LHCN-M2 (cell line): ENCODE measurements at places on chromosomes 1 and 21. TPM values are rescaled to one million over a fixed set of nuclear protein-coding genes. Genes with fewer than 3 reads are reported as not detected.

Gene PGLYRP4
- total RNA-seq, result not detected in 2 replicates

Gene RNU1-2
- under 0.01 TPM in 1 of 2 replicates, not detected in the other for total RNA-seq

Gene WNT9A
- total RNA-seq, result 3.5 and 4.3 TPM in 2 replicates

Gene ADGRB2
- 20.5 and 22.6 TPM in 2 replicates for total RNA-seq

Gene SPRR2E
- total RNA-seq, result not detected in 2 replicates

Gene PTBP2
- 28.7 and 35.2 TPM in 2 replicates for total RNA-seq

Gene FMOD
- 3.0 and 3.1 TPM in 2 replicates for total RNA-seq

- peak; percentile 68 for DNase-seq
These were observed 51.2 kb downstream of the DNTTIP2 start for GRCh38 chr1:93827633-93828366.

DNA sequence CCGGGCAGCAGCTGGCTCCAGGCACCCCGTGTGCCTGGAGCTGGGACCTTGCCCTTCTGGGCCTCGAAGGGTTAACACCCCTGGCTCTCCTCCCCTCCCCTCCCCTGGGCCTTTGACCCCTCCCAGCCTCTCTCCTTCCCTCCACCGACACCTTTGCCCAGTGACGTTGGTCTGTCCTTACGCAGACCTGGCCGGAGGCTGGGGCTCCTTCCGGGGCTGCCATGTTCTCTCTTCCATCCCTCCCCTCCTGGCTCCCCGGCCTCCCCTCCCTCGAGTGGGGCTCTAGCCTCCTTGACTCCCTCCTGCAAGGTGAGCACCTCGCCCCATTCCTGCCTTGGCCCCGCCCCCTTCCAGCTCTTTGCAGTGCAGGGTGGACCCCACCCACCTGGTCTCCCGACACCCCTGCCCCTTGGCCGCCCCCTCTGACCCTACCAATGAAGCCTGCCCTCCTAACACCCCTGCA, at the start of gene TMEM82:
Gene TMEM82 (plus strand): TSS at position 161 of the 463 bp plus-strand sequence. CDS start 61 bp downstream, at position 222.
- DNase-seq, result no peak

DNA sequence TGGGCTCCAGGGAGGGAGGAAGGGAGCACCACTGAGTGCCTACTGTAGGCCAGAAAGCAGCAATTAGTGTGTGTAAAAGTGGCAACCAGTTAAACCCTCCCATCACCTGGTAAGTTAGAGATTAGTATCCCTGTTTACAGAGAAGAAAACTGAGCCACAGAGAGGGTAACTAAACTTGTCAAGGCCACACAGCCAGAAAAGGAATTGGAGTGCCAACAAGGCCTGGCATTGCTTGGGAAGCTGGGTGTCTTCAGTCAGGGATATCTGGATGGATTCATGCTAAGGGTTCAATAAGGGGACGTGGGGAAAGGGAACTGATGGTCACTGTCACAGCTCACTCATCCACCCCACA, 23.6 kb upstream of the ADGRB2 start:
- no peak for DNase-seq

DNA sequence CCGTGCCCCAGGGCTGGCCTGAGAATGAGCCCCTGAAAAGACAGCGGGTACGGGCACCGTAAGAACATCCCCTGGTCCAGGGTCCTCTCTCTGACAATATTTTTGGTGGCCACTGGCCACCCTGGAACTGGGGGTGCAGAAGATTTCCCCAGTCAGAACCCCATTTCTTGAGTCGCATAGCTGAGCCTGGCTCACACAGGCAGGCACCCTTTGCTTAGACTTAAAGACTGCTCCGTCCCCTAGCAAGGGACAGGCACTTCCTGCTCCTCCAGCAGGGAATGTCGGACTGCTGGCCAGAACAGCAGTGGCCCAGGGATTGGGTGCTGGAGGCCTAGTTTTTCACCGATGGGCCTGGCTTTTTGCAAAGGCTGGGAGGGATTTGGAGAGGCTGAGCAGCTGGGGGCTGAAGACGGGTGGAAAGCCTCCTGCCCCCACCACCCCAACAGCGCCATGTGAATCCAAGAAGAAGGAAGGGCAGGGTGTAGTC, 4.3 kb downstream of the OLIG2 start:
- no peak for DNase-seq

DNA sequence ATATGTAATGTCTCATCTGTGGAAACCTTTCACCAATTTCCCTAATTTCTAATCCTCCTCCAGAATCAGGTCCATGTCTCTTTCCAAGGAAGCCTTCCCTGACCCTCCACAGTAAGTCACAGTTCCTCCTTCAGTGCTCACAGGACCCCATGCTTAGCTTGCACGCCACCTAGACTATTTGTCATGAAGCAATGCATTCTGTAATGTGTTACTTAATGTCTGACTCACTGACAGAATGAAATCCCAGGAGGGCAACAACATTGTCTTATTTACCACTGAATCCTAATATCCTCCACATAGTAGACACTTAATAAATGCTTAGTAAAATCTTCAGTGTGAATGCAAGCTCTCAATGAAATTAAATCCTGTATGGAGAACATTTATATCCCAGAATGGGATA, 245.9 kb upstream of the PLD5 start:
- DNase-seq, result peak; percentile 67

DNA sequence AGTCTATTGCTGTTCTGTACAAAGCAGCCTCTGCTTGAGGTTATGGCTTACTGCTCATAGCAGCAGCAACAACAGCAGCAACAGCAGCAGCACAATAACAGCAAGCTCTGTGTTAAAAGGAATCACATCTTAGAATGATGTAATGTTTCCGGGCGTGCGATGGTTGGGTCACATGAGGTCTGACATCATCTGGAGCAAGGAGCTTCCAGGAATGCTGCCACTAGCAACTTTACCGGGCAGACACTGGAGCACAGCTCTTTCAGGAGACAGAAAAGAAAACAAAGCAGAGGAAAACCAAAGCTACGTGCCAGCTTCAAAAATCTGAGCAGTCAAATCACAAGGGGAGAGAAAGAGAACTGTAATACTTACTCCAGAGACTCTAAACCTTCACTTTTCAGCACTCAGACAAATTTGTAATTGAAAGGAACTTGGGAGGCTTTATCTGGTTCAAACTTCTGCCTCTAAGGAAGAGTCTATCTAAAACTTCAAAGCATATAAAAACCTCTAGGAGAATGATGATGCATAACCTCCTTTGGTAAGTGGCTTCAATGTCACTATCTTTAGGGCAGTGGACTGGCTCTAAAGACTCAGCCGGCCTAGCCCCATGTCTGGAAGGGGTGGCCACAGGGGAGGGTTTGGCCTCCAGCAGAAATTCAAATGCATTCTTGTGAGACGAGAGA, 28.3 kb upstream of the RAB3GAP2 start:
- DNase-seq, result peak; percentile 69

DNA sequence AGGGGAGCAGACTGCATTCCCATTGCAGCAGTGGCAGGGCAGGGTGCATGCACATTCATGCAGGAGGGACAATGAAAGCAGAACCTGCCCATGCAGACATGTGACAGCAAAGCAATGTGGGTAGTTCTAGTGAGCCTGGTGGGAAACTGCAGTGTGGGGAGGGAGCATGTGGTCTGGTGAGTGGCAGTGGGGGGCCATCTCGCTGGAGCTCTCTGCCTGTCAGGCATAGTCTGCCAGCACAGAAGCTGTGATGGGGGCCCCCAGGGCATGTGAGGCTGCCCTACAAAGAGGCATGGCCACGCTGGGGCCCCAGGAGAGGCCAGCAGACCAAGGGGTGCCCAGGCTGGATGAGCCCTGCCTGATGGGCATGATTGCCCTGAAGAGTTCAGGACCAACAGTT, 579.7 kb downstream of the PTPRC start:
- no peak for DNase-seq

- no peak for DNase-seq
These were observed 159.5 kb upstream of the KCTD3 start for GRCh38 chr1:215407575-215407974.

GRCh38 chr1:19769211-19769932, 30.3 kb downstream of the TMCO4 start:
- no peak for DNase-seq

GRCh38 chr1:88990426-88990825, 2.0 kb downstream of the KYAT3 start:
- DNase-seq, result no peak

DNA sequence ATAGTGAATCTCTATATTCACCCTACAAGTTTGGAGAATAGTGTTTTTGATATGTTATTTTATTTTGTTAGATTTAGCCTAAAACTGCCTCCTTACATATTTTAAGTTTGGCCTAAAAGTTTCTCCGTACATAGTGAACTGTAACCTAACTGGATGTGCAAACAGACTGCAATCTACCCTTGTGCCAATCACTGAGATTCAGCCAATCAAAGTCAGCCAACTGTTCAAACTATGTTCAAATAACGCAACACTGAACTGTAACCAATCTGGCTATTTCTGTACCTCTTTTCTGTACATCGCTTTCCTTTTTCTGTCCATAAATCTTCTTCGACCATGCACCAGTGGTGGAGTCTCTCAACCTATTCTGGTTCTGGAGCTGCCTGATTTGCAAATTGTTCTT, 11.8 kb upstream of the DMRTB1 start:
- DNase-seq, result no peak
